ENCODE measurements at places on chromosomes 2 and 18.
A peak's percentile ranks its signal among the peaks of the same experiment; 100 is the strongest.

DNA sequence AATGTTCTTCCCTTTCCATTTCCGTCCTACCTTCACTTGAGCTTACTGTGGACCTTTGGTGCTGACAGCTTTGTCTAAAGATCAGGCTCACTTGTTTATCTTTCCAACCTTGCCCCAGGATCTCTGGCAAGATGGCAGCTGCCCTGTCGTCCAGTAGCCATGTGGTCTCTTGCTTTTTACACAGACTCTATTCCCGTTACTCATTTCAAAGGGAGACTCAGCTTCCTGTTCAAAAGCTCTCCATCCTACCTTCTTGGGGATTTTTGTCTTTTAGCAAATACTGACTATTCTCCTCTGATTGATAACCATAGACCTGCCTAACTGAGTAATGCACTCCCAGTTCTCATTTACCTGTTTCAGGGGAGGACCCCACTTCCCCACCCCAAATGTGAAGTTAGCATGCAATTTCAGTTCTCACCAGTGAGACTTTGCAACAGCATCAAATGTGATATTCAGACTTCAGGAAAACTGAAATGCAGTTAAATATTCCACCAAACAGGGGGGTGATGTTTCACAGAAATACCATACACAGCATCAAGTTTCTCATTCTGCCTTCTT lies 184.4 kb downstream of the MYO3B start:
- DNase-seq, result no peak

DNA sequence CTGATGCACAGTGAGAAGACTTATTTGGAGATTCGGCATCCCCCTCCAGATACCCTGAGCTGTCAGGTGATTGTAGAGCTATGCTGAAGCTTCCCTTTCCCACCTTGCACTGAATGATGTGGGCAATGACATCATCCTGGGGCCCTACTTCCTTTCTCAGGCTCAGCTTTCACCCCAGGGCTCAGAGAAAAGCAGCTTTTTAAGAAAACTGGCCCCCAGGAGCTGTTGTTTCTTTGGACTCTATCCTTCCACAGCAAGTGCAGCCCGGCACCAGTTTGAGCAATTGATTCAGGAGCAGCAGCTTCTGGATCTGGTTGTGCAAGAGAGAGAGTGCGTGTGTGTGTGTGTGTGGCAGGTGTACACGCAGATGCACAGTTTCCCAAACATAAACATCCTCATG lies 251.3 kb downstream of the ANAPC1 start:
- DNase-seq, result peak; percentile 55

DNA sequence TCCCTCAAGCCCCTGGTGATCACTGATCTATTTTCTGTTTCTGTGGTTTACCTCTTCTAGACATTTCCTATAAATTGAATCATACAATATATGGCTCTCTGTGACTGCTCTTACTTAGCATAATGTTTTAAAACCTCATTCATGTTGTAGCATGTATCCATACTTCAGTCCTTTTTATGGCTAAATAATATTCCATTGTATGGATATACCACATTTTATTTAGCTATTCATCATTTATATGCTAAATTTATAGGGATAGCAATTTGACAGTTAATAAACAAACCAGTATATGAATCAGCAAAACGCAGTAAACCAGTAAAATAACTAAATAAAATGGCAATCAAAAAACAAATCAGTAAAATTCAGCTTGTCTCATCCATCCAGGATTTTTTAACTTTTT lies 286.1 kb upstream of the HNRNPA3 start:
- no peak for DNase-seq

- no peak for DNase-seq
These were observed 71.6 kb downstream of the BCL2 start for GRCh38 chr18:63247926-63248325.

DNA sequence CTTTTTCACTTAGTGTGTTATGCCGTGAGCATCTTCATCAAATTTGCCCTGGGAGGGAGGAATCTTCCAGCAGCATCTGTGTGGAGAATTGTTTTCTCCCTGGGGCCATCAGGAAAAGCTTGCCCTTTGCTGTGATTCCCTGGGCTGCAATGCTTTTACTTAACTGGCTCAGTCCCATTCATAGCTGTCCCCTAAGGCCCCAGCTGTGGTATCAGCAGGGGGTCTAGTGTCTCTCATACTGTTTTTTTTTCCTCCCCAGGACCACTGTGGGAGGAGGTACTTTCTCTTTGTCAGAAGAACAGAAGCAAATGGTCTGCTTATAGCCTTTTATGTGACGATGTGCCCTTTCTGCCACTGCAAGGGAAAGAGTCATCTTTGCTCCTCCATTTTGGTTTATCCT lies 176.8 kb upstream of the CELF4 start:
- no peak for DNase-seq

DNA sequence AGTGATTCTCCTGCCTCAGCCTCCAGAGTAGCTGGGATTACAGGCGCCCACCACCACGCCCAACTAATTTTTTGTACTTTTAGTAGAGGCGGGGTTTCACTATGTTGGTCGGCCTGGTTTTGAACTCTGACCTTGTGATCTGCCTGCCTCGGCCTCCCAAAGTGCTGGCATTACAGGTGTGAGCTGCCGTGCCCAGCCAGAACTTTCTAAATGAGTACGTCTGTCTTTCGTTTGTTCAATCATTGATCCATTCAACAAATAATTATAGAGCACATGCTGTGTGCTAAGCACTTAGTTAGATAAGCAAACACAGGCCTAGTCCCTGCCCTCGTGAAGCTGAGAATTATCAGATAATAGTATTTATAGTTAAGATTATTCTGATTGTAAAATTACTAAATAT lies 56.5 kb downstream of the TTC39C start:
- no peak for DNase-seq

DNA sequence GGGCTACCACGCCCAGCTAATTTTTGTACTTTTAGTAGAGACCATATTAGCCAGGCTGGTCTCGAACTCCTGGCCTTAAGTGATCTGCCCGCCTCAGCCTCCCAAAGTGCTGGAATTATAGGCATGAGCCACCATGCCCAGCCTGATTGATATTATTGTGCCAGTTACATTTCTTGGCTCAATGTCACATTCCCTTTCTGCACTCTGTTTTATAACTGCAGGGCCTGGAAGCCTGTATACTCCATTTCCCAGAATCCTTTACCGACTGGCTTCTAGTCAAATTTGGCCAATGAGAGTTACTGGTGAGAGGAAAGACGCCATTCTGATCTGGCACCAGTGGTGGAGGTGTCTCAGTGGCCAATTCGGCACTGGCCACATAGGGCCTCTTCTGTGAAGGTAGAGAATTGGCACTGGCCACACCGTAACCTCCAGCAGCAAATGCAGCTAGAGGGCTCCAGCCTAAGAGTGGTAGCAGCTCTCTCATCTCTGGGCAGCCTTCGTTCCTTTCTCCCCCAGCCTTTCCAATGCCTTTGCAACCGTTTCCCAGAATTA lies 16.9 kb upstream of the CFAP36 start:
- DNase-seq, result no peak

- no peak for DNase-seq
These were observed 2084.4 kb upstream of the PIK3C3 start for GRCh38 chr18:39870591-39870990.

GRCh38 chr2:148969659-148970061 lies 68.8 kb upstream of the LYPD6B start:
- DNase-seq, result no peak

GRCh38 chr2:105334211-105334610 lies 3.1 kb upstream of the C2orf49 start:
- DNase-seq, result no peak

- DNase-seq, result no peak
These were observed 204.6 kb downstream of the SOCS6 start for GRCh38 chr18:70493461-70493860.

- no peak for DNase-seq
These were observed 292.1 kb upstream of the FBXO11 start for GRCh38 chr2:48198371-48198770.

Measured in NK-92 treated with Interleukin-12 subunit alpha and Interleukin-12 subunit beta, amount 100 ng/mL, for 24 hours (cell line).